ENCODE measurements at places on chromosomes 7 and 10.

DNA sequence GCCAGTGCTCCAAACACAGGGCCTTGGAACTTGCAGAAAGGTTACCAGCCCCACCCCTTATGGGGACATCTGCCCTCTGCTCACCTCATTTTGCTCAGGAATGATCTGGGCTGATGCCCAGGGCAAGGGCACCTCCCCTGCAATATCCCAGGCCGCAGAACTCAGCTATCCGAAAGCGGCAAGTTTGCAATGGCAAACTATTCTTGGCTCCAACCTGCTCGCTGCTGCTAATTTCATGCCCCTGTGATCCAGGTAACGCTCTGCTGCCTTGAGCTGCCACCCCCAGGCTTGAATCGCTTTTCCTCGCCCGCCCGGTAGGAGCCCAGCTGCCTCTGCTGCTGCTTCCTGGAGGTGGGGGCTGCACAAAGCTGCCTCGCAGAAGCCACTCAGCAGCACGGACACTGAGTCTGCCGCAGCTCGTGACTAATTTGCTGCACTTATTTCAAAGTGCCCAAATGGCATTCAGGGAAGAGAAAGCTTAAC is 18.2 kb downstream of the SLC29A3 start:
- no peak for DNase-seq

GRCh38 chr7:93935102-93935501 is 13.6 kb downstream of the GNG11 start:
- no peak for DNase-seq

DNA sequence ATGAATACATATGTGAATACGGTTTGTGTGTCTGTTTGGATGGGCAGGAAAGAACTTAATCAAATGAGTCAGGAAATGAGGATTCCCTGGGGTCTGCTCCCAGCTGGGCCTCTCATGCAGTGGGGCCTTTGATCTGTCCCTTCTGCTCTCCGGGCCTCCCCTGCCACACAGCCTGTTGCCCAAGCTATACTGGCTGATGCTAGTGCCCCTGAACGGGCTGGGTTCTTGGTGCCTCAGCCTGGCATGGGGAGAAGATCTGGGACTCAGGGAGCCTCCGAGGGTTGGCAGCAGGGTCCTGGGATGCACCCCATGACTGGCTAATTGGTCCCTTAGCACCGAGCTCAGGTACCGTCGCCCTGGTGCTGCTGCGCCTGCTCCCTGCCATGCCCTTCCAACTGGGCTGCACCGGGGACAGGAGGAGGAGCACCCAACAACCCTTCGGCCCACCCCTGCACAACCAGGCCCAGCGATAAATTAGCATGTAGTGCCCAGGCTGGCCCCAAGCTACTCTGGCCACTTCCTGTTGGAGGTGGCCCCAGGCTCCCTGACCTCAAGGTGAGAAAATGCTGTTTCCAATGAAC is 59.9 kb upstream of the DUSP5 start:
- no peak for DNase-seq

GRCh38 chr7:66267249-66267648 is 62.1 kb downstream of the TPST1 start:
- no peak for DNase-seq

- DNase-seq: no peak
These were observed 32.8 kb downstream of the ADRA2A start for GRCh38 chr10:111109501-111110242.

- no peak for DNase-seq
These were observed 554.7 kb downstream of the SORCS3 start for GRCh38 chr10:105195831-105196230.

DNA sequence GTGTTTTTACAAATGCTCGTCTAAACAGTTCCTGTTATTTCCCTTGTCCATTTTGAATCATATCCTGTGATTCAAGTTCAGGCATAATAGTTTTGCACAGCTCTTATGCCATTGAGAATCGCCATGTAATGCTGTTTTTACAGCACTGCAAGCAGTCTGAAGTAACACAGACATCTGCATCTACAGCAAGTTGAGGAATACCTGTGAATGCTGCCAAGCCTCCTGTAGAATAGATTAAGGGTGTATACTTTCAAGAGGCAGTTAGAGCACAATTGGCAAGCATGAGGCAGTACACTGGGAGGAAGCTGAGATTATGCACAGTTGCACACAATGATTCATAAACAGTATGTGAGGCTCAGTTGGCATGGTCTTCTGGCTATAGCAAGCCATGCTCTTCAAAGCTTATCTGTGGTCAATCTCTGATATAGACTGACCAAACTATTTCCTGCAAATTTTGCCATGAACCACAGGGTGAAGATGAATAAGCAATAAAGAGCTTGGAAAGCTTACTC is 121.9 kb upstream of the AKR1E2 start:
- DNase-seq: no peak

DNA sequence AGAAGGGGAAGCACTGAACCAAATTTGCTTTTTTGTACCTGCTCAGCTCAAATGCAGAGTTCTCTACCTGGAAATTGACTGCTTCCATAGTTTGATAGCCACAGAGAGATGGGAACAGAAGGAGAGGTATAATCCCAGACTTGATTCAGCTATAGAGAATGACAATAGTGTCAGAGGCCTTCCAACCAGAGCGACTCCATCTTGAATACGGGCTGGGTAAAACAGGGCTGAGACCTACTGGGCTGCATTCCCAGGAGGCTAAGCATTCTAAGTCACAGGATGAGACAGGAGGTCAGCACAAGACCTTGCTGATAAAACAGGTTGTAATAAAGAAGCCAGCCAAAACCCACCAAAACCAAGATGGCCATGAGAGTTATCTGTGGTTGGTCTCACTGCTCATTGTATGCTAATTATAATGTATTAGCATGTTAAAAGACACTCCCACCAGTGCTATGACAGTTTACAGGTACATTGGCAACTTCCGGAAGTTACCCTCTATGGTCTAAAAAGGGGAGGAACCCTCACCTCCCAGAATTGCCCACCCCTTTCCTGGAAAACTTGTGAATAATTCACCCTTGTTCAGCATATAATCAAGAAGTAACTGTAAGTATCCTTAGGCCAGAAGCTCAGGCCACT is 42.7 kb upstream of the ATRNL1 start:
- DNase-seq: no peak

- DNase-seq: no peak
These were observed 6.1 kb downstream of the LRRTM3 start for GRCh38 chr10:66931949-66932343.

DNA sequence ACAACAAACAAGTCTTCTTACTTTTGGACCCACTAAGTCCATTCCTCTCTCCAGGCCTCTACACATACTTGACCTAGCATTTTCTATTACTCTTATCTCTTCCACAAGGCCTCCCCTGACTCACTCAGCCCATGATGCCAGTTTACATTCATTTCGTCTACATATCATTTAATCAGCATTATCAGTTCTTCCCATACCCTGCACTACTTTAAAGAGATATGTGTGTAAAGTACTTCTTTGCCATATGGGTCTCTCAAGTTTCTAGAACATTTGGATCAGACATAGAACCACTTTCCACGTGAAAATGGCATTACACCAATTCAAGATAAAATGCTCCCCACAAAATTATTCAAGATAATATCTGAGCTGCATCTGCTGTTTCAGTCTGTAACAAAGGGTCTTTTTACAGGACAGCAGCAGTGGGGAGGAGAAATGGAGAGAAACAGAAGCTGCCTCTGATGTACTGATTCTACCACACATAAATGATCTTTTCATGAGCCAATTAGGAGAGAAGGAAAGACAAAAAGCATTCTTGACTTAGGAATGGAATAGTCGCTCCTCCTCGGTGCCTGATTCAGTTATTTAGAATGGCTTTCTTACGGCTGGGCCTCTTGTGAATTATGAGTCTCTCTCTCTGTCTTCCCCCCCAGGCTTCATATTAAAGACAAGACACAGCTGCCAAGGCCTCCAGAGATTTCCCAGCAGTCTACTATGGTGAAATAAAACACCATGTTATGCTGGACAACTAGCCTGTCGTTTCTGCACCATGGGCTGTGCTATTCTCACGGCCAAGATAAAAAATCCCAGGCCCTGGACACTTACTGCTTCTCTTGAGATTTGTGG is 46.9 kb upstream of the SEPTIN7 start:
- DNase-seq: no peak

DNA sequence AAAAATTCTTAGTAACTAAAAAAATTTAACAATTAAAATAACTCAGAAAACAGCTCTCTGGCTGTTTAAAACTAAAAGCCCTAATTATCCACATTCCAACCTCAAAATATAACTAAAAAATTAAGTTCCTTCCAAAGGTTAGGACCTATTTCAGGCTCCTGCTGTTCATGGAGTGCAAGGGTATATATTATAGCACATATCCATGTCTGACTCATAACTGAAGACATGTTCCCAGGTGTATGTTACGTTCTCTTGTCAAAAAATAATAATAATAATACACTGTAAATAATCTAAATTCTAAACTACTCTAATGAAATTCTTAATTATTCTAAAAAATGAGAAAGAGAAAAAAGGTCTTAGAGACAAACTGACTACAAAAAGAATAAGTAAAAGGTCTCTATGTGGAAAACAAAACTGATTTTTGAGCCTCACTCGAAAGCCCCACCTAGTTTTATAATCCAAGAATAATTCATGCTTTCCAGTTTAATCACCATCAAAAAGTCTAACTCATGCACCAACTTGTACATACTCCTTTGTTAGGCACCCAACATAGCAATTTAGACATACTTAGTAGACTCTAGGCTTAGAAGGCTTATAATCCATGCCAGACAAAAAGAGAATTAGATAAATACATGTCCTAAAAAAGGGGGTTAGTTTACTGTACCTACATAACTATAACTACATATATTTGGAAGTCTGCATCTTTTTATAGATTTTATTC is 171.4 kb downstream of the KMT2E start:
- no peak for DNase-seq

DNA sequence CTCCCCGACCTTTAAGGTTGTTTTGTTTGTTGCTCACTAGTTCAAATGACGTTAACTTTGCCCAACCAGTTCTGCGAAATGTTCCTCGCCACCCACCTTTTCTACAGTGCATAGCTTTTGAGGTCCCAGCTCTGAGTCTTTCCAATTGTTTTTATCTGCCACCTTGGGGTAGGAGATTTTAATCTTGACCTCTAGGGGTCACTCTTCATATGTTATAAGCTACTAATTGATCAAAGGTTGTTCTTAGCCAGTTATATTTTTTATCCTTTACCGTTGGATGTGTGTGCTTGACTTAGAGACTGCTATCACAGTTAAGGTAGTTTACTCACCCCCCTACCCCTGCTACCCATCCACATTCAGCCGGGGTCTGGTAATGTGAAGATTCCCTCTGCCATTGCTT is 372.4 kb downstream of the SUGCT start:
- DNase-seq: no peak

DNA sequence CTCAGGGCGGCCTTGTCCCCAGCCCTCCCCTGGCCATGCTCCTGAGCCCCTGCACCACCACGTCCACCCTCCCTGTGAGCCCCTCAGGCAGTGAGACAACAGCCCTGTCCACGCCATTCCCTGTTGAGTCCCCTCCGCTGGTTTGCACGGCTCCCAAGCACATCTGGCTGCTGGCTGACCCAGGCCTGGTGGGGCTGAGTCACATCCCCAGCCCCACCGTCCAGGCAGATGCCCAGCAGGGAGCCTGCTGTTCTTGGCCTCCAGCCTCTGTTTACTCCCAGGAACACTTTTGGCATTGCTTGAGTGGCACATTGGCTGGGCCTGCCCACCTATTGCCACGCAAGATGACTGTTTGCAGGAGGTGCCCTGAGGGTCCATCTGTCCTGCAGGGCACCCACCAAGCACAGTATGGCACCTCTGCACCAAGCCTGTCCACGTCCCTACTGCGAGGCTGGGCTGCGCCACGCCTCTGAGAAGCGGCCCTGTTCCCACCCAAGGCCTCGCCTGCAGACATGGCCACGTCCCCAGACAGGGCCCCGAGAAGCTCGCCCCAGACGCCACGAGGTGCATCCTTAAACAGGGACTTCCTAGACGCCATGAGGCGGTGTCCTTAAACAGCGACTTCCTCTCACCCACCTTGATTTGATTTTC is 48.4 kb upstream of the INPP5A start:
- no peak for DNase-seq

DNA sequence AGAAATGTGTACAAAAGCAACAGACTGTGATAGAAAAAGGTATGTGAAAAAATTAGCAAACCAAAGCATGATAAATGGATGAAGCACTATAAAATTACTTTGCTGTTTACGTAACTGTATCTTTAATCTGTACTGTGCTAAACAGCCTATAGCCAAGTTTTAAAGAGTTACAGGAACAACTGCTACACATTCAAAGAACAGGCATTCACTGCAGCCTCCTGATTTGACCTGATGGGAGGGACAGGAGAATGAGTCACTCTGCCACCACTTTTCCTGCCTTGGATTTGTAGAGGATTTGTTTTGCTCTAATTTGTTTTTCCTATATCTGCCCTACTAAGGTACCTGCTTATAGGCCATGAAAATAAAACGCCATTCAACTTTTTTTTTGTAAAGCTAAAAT is 116.1 kb downstream of the FANK1 start:
- no peak for DNase-seq

GRCh38 chr10:75540357-75540966 is 109.0 kb downstream of the LRMDA start:
- DNase-seq: no peak

GRCh38 chr7:1079546-1079945 is 8.4 kb upstream of the GPER1 start:
- no peak for DNase-seq

DNA sequence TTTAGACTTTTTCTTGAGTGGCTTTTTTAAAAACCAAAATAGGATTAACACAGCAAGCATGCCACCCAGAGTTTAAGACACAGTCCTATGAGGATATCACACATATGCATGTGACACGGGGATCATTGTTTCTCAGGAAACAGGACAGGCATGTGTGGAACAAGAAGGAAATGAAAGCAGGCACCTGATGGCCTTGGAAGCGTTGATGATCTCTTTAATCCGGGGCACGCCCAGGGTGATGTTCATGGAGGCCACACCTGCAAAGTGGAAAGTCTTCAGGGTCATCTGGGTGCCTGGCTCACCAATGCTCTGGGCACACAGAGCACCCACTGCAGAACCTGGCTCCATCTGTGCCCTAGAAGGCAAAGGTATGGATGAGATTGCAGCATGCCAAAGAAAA is 44.3 kb downstream of the POLR3A start:
- DNase-seq: no peak

DNA sequence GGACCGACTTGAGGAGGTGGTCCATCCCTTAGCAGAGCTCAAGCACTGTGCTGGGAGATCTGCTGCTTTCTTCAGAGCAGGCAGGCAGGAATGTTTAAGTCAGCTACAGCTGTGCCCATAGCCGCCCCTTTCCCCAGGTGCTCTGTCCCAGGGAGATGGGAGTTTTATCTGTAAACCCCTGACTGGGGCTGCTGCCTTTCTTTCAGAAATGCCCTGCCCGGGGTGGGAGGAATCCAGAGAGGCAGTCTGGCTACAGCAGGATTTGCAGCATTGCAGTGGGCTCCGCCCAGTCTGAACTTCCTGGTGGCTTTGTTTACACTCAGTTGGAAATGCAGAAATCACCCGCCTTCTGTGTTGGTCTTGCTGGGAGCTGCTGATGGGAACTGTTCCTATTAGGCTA is 51.2 kb upstream of the SEMA3A start:
- DNase-seq: no peak

GRCh38 chr7:135928136-135928535 is 49.0 kb downstream of the MTPN start:
- no peak for DNase-seq
